ENCODE measurements at places on chromosomes 12 and 14.

GRCh38 chr12:21780786-21781185, 6.3 kb upstream of the KCNJ8 start:
- no peak for DNase-seq

GRCh38 chr14:92980866-92981265, 57.9 kb downstream of the CHGA start:
- no peak for DNase-seq

DNA sequence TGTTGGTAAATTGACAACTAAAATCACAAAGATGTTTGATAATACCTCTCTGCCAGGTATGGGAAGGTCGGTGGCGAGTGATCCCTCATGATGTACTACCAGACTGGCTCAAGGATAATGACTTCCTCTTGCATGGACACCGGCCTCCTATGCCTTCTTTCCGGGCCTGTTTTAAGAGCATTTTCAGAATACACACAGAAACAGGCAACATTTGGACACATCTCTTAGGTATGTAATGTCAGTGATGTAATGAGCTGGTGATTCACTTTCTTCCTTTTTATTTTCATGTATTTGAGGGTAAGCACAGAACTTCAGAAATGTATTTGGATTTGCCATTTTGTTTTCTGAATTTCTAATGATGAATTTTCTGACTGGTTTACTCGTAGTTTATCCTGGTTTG, 42.6 kb upstream of the LRTM2 start:
- DNase-seq = no peak

- no peak for DNase-seq
Measured at GRCh38 chr14:101906645-101907044, 57.7 kb upstream of the DYNC1H1 start.

- no peak for DNase-seq
Measured at GRCh38 chr14:25896777-25897176, 701.1 kb downstream of the NOVA1 start.

GRCh38 chr14:76866456-76866855, 40.2 kb downstream of the LRRC74A start:
- no peak for DNase-seq

DNA sequence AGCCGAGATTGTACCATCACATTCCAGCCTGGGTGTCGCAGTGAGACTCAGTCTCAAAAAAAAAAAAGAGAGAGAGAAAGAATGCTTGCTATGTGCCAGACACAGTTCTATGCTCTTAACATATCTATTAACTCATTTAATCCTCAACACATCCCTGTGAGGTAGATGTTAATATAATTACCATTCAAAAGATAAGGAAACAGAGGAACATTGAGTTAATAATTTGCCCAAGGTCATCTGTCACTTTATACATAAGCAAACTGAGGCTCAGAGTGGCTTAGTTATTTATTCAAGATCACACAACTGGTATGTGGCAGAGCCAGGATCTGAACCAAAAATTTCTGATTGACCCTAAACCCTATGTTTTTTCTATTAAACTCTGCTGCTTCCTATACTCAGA, 116.1 kb upstream of the BCAT1 start:
- DNase-seq = no peak

DNA sequence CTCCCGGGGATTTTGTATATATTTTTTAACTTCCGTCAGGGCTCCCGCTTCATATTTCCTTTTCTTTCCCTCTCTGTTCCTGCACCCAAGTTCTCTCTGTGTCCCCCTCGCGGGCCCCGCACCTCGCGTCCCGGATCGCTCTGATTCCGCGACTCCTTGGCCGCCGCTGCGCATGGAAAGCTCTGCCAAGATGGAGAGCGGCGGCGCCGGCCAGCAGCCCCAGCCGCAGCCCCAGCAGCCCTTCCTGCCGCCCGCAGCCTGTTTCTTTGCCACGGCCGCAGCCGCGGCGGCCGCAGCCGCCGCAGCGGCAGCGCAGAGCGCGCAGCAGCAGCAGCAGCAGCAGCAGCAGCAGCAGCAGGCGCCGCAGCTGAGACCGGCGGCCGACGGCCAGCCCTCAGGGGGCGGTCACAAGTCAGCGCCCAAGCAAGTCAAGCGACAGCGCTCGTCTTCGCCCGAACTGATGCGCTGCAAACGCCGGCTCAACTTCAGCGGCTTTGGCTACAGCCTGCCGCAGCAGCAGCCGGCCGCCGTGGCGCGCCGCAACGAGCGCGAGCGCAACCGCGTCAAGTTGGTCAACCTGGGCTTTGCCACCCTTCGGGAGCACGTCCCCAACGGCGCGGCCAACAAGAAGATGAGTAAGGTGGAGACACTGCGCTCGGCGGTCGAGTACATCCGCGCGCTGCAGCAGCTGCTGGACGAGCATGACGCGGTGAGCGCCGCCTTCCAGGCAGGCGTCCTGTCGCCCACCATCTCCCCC, 777 bp downstream of the ASCL1 start:
- no peak for DNase-seq

- DNase-seq = no peak
Measured at GRCh38 chr12:107435520-107435919, 250.1 kb upstream of the PWP1 start.

- no peak for DNase-seq
Measured at GRCh38 chr12:123085730-123086487, 65.0 kb downstream of the PITPNM2 start.

DNA sequence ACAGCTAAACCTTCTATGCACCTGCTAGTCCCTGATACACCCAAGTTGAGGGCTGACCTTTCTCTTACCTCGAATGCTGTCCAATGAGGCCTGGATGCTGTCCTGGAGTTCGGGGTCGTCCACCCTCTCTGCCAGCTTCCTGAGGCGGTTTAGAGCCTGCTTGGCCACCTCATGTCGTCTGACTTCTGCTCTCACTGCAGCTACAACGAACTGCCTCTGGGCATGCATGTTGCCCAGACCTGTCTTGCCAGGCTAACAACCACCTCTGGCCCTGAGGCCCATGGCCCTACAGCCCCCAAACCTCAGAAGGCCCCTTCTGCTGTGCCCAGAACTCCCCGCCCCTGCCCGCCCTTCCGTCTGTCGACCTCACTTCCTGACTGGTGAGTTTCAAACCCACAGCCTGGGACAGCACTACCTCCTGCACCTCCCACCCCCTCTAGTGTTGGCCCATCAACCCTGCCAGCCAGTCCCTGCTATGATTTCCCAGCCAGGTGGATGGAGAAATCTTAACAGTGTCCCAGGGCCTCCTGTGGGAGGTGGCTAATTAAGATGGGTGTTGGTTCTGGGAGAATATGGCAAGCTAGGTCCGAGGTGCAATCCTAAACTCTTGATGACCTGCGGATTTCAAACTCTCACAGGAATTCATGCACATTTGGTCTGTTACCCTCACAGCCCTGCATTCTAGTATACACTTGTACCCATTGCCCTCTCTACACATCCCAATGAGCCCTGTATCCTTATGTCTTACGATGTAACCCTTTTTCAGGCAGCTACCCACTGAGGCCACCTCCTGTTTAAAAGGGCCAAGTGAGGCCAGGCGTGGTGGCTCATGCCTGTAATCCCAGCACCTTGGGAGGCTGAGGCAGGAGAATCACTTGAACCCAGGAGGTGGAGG, 2.7 kb upstream of the TSPAN31 start:
- DNase-seq = no peak

GRCh38 chr14:70906793-70907175, 475 bp upstream of the PCNX1 start:
- DNase-seq = no peak
